ENCODE measurements at places on chromosomes 5 and 9. TPM values are rescaled to one million over a fixed set of nuclear protein-coding genes. Genes with fewer than 3 reads are reported as not detected.

WHRN gene
- 7.8 TPM for total RNA-seq

OR2Y1 gene
- total RNA-seq, result not detected

PRKACG gene
- not detected for total RNA-seq

ADAMTS19 gene
- 2.9 TPM for total RNA-seq

FCN1 gene
- 5.7 TPM for total RNA-seq

LCN12 gene
- total RNA-seq, result 11.9 TPM

SHB gene
- 20.3 TPM for total RNA-seq

MSX2 gene
- 1.8 TPM for total RNA-seq

LCN10 gene
- total RNA-seq, result 20.1 TPM

STPG3 gene
- not detected for total RNA-seq

EDIL3 gene
- 7.5 TPM for total RNA-seq

NR4A3 gene
- total RNA-seq, result 92.1 TPM

LEAP2 gene
- total RNA-seq, result 1.1 TPM

CXCL14 gene
- total RNA-seq, result 11.2 TPM

CCNJL gene
- total RNA-seq, result 5.6 TPM

PCDHGA2 gene
- total RNA-seq, result 7.3 TPM

FAXDC2 gene
- total RNA-seq, result 28.2 TPM

MAPK9 gene
- 33.8 TPM for total RNA-seq

LRRC8A gene
- 23.7 TPM for total RNA-seq

WDR38 gene
- not detected for total RNA-seq

GCNT4 gene
- total RNA-seq, result 0.55 TPM

PTGES2 gene
- total RNA-seq, result 111 TPM
